Cardiac muscle cell (in vitro differentiated cells and primary cell): ENCODE measurements at places on chromosomes 7 and 10. TPM values are rescaled to one million over a fixed set of nuclear protein-coding genes. Genes with fewer than 3 reads are reported as not detected.
A peak's percentile ranks its signal among the peaks of the same experiment; 100 is the strongest.

GRCh38 chr7:87036985-87037384, 22.5 kb downstream of the ELAPOR2 start:
- no peak for DNase-seq

GNAT3 gene
- total RNA-seq = not detected in 2 replicates

INHBA gene
- 3.0 and 5.7 TPM in 2 replicates for total RNA-seq

- no peak for DNase-seq
Measured at GRCh38 chr10:31804352-31804810, 124.2 kb downstream of the ARHGAP12 start.

BHLHA15 gene
- 2.2 TPM in 1 of 2 replicates, not detected in the other for total RNA-seq

GRCh38 chr7:16234493-16235146, 186.7 kb downstream of the CRPPA start:
- peak; percentile 23 for DNase-seq

AKR1C3 gene
- 3.0 and 7.7 TPM in 2 replicates for total RNA-seq

- peak; percentile 95 for DNase-seq
Measured at GRCh38 chr10:13712837-13713581, 126.2 kb downstream of the PRPF18 start.

- no peak for DNase-seq
Measured at GRCh38 chr7:40598915-40599314, 464.1 kb downstream of the SUGCT start.

DNA sequence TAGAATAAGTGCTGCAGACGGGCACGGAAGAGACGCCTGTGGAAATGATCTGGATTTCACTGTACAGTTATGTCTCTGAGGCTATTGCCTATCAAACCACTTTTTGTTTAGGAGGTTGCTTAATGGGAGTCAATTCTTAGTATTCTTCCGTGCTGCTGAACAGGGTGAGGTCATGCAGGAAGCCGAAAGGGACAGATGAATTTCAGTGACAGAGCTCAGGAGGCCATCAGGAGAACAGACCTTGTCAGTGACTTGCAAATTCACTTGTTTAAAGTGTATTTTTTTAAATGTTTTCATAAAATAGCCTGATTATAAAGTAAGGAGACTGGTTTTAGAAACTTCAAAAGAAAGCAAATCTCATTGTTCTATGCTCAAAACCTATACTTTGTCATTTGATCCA, 58.9 kb downstream of the XRCC2 start:
- DNase-seq = no peak

GRCh38 chr10:96341219-96342182, 17.3 kb downstream of the OPALIN start:
- no peak for DNase-seq

DNA sequence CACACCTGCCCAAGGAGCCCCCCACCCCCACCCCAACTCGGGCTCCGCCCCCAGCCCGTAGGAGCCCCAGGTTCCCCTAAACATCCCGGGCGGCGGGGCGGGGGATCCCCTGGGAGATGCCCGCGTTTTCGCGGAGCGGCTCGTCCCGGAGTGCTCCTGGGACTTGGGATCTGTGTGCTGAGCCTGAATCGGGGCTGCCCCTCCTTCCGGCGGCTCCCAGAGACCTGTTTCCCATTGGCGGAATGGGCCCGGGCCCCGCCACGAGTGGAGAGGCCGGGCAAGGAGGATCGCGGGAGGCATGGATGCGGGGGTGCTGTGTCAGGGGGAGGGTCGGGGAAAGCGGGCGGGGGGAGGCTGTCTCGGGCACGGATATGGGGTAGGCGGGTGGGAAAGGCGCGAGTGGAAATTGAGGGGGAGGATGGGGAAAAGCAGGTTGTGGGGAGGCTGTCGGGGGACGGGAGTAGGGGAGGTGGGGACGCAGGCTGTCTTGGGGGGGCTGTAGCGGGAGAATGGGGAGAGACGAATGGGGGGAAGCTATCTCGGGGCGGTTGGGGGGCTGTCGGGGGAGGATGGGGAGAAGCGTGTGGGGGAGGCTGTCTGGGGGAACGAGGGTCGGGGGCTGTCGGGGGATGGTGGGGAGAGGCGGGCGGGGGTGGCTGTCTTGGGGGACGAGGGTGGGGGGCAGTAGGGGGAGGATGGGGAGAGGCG, 572 bp upstream of the BHLHA15 start:
- peak; percentile 21 for DNase-seq

ASAH2 gene
- 0.15 and 5.4 TPM in 2 replicates for total RNA-seq

- no peak for DNase-seq
Measured at GRCh38 chr10:108913300-108913699, 1010.0 kb downstream of the XPNPEP1 start.
